ENCODE measurements at places on chromosomes 3 and 15. TPM values are rescaled to one million over a fixed set of nuclear protein-coding genes. Genes with fewer than 3 reads are reported as not detected.

GRCh38 chr3:124292329-124292728 lies 300.4 kb upstream of the ROPN1 start:
- no peak for DNase-seq

DNA sequence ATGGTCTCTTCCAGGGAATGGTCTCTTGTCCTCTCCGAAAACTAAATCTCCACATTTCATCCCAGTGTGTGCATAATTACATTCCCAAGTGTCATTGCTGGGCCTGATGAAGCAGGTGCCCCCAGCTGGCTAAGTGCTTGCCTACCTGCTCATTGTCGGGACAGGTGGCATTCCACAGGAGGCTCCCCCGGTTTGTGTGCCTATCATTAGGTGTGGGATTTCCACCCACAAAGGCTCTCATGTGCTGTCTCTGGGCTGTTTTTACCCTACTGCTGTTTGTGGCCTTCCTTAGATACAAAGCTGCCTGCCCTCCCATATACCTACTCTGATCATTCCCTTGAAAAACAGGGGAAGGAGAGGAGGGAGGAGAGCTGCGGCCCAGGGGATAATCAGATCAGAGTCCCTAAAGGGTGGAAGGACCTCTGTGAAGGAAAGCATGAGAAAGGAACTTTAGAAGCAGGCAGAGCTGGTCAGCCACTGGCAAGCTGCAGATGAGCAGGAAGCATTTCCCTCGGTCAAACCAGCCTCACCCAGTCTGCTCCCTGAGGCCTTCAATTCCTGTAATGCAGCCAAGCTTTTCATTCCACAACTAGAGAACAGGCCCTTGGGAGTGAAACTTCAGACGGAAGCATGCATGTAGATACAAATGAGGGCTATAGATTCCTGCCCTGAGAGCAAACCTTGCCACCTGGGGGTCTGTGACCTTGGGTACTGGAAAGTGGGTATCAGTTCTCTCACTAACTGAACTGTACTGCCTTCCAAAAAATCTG lies 60.7 kb upstream of the HEG1 start:
- DNase-seq, result peak; percentile 72

- DNase-seq, result no peak
Measured at GRCh38 chr3:120224237-120224636, 60.8 kb downstream of the GPR156 start.

GRCh38 chr3:171323938-171324536 lies 136.2 kb downstream of the TNIK start:
- no peak for DNase-seq

- DNase-seq, result no peak
Measured at GRCh38 chr3:68891280-68891943, 40.9 kb downstream of the TAFA4 start.

DNA sequence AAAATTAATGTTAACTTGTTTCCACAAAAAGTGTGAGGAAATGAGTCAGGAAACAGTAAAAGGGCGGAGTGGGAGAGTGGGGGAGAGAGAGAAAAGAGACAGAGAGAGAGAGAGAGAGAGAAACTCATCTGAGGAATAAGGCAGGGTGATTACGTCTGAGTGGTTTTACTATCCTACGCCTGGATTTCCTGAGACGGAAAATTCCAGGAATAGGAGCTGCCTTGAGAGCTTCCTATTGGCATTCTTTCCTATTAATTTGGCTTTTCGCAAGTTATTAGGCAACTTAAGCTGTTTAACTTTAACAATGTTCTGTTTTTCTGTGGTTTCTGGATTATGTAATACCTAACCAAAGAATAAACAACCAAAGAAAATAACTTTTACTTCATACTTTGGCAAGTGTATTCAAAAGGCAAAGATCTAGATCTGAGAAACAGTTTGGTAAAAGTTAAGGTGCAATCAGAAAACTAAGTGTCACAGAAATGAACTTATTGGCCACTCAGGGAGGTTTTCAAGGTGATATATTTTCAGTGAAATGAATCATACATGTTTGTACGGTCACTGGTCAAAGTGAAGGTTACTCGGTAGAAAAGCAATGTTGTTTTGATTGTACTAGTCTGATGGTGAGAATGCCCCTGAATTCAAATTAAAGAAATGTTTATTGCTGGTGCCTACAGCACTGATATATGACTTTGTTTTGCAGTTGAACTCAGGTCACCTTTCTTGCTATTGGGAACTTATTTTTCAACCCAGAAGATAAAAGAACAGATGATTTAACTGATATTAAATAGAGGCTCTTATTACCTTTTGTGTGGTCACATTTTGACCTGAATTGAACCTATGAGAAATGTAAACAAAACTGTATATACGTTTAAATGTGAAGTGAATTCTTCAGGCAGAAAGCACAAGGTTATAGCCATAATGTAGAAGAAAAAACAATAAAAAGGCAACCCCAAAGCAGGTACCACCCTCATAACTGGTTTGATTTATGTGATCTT lies 39.9 kb upstream of the TNFSF10 start:
- DNase-seq, result no peak

- DNase-seq, result no peak
Measured at GRCh38 chr3:140597792-140598191, 80.1 kb upstream of the TRIM42 start.

DNA sequence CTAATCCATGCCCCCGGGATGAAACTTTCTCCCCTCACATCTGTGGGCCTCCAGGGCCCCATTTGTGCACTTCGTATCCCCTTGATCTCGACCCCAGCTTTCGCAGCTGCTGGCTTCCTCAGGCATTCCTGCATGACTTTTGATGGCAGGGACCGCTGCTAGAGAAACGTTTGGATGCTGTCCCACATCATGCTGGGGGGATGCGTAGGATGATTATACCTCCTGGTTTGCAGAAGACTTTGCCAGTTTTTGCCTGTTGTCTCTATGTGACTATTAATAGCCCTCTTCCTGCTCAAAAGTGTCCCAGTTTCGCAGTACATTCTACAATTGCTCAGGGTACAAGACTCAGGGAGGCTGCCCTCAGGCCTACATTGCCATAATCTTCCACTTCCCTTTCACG lies 10.4 kb upstream of the KCNAB1 start:
- DNase-seq, result no peak

- DNase-seq, result no peak
Measured at GRCh38 chr3:131912255-131912654, 122.6 kb downstream of the CPNE4 start.

DNA sequence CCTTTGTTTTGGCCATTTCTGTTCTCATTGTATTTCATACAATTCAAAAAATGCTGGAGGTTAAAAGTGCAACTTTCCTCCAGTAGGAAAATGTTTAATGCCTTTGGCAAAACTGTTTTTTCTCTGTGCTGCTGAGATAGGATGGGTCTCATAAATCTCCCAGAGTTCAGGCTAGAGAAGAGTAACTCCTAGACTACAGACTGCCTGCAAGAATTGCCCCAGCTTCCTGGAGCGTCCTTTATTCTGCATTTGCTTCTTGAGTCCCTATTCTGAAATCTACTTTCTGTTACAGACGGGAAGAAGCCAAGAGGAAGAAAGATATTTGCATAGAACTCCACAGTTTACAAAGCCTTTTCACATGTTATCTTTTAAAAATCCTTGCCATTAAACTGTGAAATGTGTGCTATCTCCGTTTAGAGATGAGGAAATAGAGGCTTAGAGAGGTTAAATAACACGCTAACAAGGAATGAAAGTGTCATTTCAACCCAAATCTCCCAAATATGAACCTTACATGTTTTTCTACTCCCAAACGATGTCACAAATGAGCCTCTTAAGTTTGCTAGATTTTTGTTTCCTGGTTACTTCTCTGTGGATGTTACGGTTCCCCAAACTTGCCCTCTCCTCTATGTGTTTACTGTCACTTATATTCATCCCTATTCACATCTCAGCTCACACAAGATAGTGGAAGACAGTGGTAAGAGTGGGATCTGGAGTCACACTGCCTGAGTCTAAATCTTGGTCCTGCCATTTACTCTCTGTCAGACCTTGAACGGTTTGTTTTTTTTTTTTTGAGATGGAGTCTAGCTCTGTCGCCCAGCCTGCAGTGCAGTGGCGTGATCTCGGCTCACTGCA lies 17.4 kb downstream of the NANOGP8 start:
- DNase-seq, result no peak

- DNase-seq, result no peak
Measured at GRCh38 chr3:175383371-175383770, 524.2 kb downstream of the NAALADL2 start.

- no peak for DNase-seq
Measured at GRCh38 chr3:42216302-42216701, 49.7 kb downstream of the CCK start.

- no peak for DNase-seq
Measured at GRCh38 chr3:141915016-141915415, 38.6 kb downstream of the ATP1B3 start.

DNA sequence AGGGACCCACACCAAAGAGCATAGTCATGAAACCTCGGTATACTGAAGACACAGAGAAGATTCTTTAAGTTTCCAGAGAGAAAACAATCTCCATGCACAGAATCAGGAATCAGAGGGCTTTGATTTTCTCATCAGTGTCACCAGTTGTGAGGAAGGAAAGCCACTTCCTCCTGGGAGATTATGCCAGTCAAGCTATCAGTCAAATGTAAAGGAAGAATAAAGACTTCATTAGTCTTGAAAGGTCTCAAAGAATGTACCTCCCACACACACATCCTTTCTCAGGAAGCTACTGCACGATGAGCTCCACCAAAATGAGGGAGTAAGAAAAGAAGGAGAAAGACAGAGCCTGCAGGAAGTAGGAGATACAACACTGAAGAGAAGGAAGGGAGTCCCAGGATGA lies 486.3 kb downstream of the SHQ1 start:
- DNase-seq, result no peak

DNA sequence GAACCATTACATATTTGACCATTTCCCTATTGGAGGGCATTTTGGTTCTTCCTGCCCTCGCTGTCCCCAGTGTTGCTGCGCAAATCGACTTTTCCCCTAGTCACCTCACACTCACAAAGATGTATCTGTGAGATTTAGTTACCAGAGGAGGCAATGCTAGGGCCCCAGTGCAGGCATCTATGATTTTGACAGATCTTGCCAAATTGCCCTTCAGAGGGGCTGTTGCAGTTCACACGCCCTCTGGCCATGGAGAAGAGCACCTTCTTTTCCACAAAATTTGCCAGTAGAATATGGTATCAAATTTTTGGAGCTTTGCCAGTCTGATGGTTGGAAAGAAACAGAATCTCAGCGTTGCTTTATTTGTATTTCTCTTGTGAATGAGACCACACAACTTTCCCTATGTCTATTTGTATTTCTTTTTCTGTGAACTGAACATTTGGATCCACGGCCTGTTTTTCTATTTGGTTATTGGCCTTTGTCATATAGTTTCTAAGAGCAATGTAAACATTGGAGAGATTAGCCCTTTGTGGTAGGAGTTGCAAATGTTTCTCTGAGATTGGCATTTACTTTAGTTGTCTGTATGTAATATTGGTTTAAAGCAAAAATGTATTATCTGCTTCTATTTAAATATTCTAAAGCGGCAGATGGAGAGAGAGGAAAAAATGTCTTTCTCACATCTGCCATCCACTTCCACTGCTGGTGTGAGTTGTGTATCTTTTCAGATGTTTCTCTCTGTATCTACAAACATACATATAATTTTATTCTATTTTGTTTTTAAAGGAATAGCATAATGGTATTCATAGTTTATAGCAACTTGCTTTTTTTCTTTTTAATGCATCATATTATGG lies 66.1 kb downstream of the DNASE1L3 start:
- DNase-seq, result no peak

DNA sequence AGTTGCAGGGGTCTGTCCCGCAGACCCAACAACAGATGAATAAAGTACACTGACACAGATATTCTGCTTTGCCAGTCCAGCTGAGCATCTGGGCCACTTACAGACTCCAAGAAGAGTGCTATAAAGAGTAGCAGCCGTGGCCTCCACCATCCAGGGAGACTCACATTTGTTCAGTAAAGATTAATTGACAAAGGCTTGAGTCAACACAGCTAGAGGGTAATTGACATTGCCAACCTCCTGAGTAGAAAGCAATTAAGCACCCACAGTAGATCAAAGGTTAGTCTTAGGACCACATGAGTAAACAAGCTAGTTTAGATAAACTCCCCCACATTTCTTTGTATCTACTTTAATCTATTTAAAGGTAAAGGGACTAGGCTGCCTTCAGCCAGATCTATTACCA lies 16.3 kb upstream of the CRTC3 start:
- DNase-seq, result no peak

GRCh38 chr15:82393671-82394070 lies 35.9 kb upstream of the GOLGA6L9 start:
- DNase-seq, result no peak

DNA sequence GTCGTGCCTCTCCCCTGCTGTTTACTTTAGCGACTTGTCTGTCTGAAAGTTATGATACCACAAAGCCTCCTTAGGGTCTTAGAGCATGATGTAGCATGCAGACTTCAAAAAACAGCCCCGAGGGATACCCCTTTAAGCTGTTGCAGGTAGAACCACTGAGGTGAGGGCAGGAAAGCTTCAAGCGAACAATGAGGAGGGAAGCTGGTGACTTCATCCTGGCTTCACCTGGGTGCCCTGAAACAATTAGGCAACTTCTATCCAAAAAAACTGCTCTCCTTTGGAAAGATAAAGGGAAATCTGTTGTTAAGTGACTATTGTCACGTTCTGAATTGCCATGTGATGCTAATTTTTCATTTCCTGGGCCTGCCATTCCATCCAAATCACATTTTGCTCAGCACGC lies 231.6 kb downstream of the SOX2 start:
- no peak for DNase-seq

- no peak for DNase-seq
Measured at GRCh38 chr3:123508178-123508577, 59.3 kb upstream of the ADCY5 start.

Gene CPLX3
- total RNA-seq, result 0.66 TPM

Gene SCN5A
- under 0.01 TPM for total RNA-seq

Gene GASK1A
- 20.5 TPM for total RNA-seq

Gene CHRNA7
- total RNA-seq, result 4.8 TPM

Gene PRR20G
- not detected for total RNA-seq

Gene TRH
- not detected for total RNA-seq

Gene TLR9
- total RNA-seq, result not detected

Gene GOLGA6L4
- total RNA-seq, result 3.8 TPM

Gene CCR1
- total RNA-seq, result 4.3 TPM

All from breast epithelium (tissue), 4 donors.